ENCODE measurements at places on chromosomes 4 and X.

DNA sequence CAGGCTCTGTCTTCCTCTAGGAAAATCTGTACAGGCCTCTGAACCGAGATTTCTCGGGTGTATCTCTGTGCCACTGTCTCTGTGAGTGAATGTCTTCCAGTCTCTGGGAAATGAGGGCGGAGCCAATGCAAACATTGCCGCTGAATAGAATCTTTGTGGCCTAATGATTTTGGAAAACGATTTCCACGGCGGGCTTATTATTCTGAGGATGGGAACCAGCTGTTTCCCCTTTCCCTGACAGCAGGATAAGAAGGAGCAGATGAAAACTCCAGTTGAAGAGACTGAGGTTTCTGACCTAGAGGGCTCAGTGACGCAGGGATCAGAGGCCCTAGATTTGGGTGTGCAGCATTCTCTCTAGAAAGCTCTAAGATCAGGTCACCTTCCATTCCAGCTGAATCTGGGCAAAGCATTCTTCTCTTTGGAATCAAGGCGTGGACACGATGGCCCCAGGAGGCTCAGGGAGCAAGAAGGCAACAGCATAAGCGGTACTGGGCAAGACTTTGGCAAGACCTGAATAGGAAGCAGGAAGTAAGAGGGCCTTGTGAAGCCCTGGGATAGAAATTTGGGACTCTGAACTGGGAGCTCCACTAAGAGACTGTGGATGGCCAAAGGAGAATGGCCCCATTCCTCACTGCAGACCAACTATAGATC, 47.3 kb downstream of the PJA1 start:
- no peak for DNase-seq

GRCh38 chr4:88841635-88842034, 144.0 kb upstream of the NAP1L5 start:
- DNase-seq = peak; percentile 73

GRCh38 chr4:10741961-10742699, 57.6 kb upstream of the CLNK start:
- no peak for DNase-seq

GRCh38 chrX:131565909-131566308, 22.0 kb downstream of the OR13H1 start:
- DNase-seq = no peak

DNA sequence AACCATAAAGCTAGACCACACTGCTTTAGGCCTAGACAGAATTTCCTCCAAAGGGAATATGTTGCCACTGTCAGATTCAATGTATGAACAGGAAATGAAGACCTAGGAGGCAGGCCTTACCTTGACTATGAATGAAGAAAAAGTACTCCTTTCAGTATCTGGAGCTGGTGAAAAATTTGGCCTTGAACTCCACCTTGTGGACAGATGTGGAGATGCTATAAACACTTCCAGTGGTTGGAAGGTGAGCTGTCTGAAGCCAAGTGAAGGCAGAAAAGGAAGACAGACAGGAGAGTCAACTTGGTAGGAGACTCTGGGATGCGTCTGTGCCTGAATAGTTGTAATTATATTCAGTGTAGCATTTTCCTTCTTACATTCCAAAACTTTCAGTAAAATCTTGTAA, 17.2 kb downstream of the SPIN3 start:
- no peak for DNase-seq

DNA sequence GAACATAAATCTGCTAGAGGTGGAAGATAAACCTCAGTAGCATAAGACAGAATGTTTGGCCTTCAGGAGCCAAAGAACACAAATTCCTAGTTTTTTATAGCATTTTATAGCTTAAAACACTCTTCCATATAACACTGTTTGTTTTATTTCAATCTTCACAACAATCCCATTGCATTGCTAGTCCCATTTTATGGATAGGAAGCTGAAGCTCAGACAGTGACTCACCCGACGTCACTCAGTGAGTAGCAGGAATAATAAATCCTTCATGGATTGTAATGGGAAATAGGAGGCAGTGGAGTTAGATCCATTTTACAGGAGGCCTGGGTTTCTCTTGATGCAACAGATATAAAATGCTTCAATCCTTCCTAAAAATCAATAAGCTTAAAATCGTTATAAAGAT, 217.5 kb downstream of the RAB28 start:
- DNase-seq = no peak

DNA sequence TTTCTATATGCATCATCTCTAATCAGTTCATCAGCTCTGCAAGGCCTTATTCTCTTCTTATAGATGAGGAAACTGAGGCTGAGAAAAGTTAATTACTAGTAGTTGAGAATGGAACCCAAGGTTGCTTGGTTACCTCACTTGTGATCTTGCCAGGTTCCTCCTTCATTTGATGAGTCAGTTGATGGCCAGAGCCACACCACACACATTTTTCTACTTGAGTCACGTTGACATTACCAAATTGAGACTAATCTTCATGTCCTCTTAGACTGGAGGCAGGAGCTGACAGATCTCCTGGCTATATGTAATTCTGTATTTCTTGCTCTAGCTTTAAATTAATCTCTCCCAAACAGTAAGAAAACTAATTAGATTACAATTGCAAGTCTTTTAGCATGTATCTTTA, 428.4 kb downstream of the AFF2 start:
- DNase-seq = no peak

GRCh38 chr4:139609647-139610046, 53.6 kb upstream of the SETD7 start:
- DNase-seq = no peak

GRCh38 chr4:162274354-162274753, 110.6 kb upstream of the FSTL5 start:
- DNase-seq = no peak

- no peak for DNase-seq
Observed at GRCh38 chr4:26796081-26796480, 64.6 kb upstream of the STIM2 start.

DNA sequence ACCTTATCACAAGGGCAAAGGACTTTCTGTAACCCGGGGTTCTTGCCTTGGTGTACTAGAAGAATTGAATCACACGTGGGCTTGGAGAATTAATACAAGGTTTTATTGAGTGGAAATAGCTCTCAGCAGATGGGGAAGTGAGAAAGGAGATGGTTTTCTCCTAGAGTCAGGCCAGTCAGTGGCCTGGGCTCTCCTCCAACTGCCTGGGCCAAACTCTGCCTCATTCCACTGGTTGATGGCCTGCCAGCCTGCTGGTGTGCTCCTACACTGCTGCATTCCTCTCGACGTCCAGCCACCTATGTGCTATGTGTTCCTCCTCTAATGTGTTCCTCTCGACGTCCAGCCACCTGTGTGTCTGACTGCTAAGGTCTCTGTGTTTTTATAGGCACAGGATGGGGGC, 35.3 kb upstream of the SPIN2A start:
- DNase-seq = no peak

GRCh38 chr4:20984576-20984836, 284.2 kb downstream of the PACRGL start:
- no peak for DNase-seq

GRCh38 chrX:108415146-108415545, 23.1 kb downstream of the COL4A6 start:
- no peak for DNase-seq

DNA sequence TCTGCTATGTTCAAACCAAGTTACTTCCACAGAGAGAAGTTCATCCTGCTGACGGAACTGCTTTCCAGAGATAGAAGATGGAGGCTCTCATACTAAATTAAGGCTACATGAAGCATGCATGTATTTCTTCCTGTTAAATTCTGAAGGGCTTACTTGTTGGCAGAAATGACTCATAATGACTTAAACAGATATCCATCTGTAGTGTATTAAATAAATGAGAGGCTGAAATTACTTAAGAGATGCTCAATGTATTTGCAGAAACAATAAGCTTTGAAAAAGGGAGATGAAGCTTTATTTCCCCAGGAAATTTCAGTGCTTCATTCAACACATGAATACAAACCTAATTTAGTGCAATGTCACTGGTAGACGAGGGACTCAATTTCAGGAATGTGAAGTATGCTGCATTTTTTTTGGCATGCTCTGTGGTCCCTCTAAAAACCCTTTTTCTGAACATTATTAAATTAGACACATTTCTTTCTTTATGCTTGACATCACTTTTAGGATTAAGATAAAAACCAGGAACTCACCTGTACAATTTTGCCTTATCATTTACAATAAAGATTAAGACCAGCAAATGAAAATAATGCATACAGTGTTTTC, 759.1 kb upstream of the POU3F4 start:
- DNase-seq = peak; percentile 3

GRCh38 chrX:130081421-130082045, 28.8 kb downstream of the ELF4 start:
- DNase-seq = no peak

- no peak for DNase-seq
Observed at GRCh38 chrX:5086388-5086787, 1142.3 kb downstream of the NLGN4X start.

DNA sequence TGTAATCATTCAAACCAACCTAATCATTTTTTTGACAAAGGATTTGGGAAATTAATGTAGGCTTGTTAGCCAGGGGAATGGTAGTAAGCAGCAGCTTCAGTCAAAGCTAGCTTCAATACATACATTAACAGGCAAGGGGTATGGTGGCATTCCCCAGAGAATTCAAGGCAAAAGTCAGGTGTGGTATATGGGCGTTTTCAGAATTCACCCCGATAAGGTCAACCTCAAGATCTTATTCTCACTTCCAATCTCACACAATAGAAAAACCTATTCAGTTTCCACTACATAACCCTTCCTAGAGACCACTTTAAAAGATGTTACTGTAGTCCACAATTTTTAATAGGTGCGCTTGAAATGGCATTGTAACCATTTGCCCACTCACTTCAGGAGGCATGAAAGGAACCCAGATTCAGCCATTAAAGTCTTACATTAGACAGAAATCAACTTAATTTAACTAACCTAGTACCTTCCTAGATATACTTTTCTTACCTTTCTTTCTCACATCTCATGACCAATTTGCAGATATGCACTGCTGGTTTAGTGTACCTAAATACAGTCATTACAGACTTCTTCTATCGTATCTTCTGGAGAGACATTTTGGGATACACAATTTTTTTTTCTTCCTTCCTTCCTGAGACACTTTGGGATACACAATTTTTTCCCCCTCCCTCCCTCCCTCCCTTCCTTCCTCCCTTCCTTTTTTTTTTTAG, 34.9 kb downstream of the MAML3 start:
- DNase-seq = no peak

DNA sequence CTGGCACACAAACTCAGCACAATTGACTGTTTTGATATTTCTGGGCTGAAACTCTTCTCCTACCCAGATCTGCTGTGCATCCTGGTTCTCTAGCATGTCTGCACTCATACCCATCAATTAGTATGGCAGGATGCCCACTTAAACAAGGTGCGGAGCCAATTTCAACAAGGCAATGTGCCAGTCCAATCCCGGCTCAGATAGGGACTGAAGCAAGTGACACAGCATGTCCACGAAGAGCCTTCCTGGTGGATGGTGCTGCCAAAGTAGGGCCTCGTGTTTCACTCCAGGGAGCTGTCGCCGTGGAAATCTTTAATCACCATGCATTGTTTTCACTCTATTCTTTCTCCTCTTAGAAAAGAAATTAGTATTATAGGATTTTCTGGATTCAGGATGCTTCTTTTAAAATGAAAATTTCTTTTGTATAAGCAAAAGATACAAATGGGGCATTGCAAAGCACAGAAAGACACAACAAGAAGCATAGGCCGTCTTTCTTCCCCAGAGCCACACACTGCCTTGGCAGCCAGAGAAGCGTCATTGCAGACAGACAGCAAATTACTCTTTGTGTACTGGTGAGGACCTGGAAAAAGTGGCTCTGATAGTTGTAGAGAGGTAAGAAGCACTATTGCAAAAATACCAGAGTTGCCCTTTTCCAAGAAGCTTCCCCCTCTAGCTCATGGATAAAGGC, 40.6 kb upstream of the LSM6 start:
- DNase-seq = no peak

DNA sequence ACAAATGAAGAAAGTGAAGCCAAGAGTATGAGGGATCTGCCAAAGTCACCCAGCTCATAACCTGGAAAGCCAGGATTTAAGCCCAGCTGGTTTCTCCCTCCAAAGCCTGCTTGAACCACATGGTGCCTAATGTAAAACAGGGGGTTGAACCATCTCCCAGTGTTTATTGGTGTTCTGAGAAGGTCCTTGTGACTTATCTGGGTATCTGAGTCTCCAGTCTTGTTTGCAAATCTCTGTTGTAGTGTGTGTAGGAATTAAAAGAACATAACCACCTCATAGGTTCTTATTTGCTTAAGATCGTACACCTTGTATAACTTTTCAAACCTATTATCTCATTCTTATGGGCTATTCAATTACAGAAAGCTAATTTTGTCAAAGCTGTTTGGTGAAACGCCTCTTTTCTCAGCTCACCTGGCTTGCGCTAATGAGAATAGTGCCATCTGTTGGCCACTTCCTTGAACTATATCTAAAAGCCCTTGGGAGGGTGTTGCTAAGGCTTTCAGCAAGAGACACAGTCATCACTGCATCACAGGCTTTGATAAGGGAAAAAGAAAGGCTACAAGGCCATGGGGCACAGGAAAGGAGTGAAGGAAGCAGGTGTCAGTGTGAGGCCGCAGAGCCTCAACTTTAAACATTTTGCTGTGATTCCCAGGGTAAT, 34.0 kb downstream of the ETDB start:
- no peak for DNase-seq

- DNase-seq = no peak
Observed at GRCh38 chr4:14345356-14345775, 656.9 kb upstream of the CPEB2 start.

GRCh38 chr4:140094438-140095420, 59.3 kb downstream of the MAML3 start:
- DNase-seq = no peak

- DNase-seq = peak; percentile 6
Observed at GRCh38 chr4:154928640-154929257, 147.7 kb downstream of the RBM46 start.

- no peak for DNase-seq
Observed at GRCh38 chrX:112259375-112259774, 176.8 kb upstream of the TRPC5 start.

DNA sequence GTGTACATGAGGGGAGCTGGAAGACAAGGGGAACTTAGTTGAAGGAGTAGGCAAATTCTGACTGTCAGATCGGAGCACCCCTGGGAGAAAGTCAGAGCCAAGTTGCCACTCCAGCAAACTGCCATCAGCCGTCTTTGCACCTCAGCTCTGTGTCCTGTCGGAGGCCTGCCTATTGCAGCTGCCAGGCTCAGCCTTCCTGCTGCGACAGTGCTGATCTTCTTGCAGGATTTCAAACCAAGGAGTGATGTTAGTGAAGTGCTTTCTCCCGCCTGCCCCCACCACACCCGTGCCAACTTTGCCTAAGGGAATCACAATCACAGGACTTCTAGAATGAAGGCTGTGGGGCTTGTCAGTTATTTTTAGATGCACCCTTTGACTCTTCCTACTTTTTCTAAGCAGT, 185.3 kb downstream of the KIT start:
- DNase-seq = no peak

GRCh38 chr4:89263265-89263664, 44.3 kb downstream of the GPRIN3 start:
- no peak for DNase-seq

Measured in fibroblast of skin of left quadriceps (primary cell).